HFF-Myc (cell line): ENCODE measurements at places on chromosomes 5 and 9.
A peak's percentile ranks its signal among the peaks of the same experiment; 100 is the strongest.

GRCh38 chr9:89803403-89803802, 198.6 kb downstream of the GADD45G start:
- no peak for DNase-seq

- no peak for DNase-seq
These were observed 8.3 kb upstream of the MED7 start for GRCh38 chr5:157150995-157151394.

- no peak for DNase-seq
These were observed 140.9 kb downstream of the NR3C1 start for GRCh38 chr5:143262393-143263174.

- no peak for DNase-seq
These were observed 23.1 kb upstream of the TDRD7 start for GRCh38 chr9:97388721-97389238.

DNA sequence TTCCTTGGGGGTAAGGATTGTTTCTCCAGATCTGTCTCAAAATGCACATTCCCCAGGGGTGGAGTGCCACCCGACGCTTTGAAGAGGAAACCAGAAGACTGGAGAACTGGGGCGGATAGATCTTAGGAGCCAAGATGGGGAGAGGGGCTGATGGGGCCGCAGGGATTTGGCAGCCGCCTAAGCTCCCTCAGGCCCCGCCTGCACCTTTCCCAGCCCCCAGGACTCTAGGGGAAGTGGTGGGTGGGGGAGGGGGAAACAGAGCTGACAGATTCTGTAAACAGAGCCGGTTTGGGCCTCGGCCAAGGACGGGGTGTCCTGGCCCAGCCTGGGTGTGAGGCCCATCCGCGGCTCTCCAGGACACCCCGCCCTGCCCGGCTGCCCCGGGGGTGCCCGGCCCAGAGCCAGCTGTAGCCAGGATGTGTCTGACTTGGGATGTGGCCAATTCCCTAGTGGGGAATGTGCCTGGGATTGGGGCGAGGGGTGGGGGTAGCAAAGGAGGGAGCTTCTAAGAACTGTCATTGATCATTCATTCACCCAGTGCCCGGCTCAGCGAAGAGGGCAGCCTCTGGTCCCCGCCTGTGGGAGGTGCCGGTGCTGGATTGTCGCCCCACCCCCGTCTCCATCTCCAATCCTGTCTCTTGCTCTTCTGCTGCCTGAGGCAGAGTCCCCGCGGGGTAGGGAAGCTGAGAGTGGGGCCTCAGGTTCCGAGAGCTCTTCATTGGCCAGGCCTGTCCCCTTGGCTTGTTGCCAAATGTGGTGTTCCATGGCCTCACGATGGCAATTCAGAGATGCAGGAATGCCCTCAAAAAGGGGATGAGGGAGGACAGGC, 54.8 kb upstream of the CDKN2AIPNL start:
- DNase-seq: peak; percentile 38

- DNase-seq: no peak
These were observed 695 bp upstream of the TMOD1 start for GRCh38 chr9:97500765-97501176.

DNA sequence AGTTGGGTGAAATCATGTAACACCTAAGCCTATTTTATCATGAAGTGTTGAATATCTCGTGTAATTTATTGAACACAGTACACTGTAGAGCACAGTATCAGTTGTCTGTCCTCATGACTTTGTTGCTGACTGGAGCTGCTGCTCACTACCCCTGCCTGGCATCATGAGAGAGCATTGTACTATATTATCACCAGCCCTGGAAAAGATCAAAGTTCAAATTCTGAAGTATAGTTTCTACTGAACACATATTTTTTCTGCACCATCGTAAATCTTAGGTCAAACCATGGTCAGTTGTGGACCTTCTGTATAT, 169.3 kb upstream of the RAI14 start:
- no peak for DNase-seq

GRCh38 chr5:55438998-55439397, 95.8 kb downstream of the PLPP1 start:
- DNase-seq: no peak

- DNase-seq: no peak
These were observed 280.4 kb downstream of the MEF2C start for GRCh38 chr5:88602584-88602983.

DNA sequence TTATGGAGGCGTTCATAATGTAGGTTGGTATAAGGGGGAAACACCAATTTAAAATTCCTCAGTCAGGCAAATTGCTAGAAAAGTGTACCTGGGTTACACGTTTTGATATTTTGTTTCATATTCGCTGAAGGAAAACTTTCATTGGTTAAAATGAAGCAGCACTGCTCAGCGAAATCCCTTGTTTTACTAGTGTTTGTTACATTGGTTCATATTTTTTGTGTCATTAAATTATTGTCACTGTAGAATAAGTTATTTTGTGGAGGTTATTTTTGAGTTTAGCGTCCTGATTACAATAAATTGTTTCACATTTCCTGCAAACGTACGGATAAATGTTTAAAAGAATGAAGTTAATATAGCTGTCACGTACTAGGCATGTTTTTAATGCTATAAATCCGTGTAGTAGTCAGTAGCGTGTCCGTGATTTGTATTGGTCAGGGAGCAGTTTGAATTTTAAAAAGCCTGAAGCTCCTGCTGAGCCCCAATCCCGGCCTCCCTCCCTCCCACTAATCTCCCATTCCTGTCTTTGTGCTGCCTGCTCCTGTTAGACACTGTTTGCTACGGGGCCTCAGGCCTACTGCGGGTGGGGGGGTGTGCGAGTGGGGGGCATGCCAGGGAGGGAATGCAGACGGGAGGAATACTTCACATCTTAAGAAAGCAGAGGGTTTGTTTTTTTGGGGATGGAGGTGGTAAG, 2.0 kb downstream of the NIPBL start:
- DNase-seq: no peak

DNA sequence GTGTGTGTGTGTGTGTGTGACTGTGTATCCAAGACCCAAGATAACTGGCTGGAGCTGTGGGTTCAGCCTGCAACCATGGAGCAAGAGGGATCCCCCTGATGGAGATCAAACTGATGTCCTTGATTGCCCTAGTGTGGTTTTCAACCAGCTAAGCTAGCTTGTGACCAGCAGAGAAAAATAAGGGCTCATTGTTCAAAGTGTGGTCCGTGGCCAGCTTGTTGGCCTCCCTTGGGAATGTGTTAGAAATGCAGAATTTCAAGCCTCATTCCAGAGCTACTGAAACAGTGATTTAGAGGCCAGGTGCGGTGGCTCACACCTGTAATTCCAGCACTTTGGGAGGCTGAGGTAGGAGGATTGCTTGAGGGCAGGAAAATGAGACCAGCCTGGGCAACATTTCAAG, 79.9 kb downstream of the ACER2 start:
- no peak for DNase-seq

- DNase-seq: no peak
These were observed 97.7 kb upstream of the MEGF10 start for GRCh38 chr5:127192836-127193338.

DNA sequence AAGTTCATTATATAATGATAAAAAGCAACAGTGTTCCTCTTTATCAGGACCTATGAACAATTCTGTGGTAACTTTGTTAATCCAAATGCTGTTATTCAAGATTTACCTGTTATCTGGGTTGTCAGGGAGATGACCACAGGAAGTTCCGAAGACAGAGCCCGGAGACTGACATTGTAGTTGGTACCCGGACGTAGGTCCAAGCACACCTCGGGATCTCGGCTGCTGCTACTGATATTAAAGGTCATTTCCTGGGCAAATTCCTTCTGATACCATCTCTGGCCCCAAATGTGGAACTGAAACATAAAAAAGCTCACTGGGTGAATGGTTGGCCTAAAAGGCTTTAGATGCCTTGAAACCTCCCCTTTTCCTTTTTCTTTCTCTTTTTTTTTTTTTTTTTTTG, 96.7 kb downstream of the SUSD1 start:
- DNase-seq: no peak

DNA sequence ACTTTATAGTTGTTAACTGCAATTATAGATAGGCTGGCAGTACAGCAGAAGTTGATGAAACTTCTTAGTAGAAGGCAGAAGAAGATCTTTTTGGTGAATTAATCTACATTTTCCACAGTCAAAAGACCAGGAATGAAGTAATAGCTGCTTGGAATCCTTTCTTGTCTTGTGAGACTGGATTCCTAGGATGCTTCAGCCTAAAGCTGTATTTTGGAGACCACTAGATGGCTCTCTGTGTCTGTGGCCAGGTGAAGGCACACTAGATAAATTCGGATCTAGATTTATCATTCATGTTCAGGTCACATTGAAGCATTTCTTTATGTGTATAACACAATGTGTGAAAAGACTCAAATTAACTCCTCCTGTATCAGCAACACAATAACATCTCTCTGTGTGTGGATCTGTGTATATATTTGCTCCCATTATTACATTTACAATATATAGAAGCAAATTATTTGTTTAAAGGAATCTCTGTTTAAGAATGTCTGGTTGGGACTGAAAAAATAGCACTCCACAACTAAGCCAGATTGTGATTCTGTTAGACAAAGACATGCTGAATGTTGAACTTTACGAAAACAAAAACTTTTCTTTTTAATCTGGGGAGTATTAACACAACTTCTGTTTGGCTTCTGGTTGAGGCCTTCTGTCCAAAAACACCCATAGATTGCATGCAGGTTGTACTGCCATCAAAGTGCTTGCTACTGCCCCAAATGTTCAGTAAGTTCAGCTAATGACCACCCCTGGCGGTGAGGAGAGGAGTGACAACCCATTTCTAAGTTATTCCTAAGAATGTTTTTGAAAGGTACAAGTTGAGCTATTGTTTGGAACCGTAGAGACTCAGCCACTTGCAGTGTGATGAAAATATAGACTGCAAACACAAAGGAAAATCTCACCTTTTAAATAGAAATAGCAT, 10.6 kb downstream of the GRIN3A start:
- DNase-seq: no peak

DNA sequence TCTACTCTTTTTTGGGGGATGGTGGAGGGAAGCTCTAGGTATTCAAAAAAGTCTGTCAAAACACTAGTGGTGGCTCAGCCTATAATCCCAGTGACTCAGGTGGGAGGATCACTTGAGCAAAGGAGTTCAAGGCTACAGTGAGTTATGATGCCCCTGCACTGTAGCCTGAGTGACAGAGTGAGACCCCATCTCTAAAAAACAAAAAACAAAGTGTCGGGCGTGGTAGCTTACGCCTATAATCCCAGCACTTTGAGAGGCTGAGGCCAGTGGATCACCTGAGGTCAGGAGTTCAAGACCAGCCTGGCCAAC, 15.8 kb upstream of the SLC35D2 start:
- DNase-seq: no peak

GRCh38 chr5:107361945-107362344, 308.8 kb downstream of the EFNA5 start:
- DNase-seq: no peak

GRCh38 chr5:18305288-18305924, 671.1 kb downstream of the TAF11L14 start:
- no peak for DNase-seq

GRCh38 chr9:16352791-16353401, 517.6 kb downstream of the BNC2 start:
- DNase-seq: no peak

- DNase-seq: peak; percentile 56
These were observed 133.4 kb upstream of the OTULINL start for GRCh38 chr5:14447958-14448911.

DNA sequence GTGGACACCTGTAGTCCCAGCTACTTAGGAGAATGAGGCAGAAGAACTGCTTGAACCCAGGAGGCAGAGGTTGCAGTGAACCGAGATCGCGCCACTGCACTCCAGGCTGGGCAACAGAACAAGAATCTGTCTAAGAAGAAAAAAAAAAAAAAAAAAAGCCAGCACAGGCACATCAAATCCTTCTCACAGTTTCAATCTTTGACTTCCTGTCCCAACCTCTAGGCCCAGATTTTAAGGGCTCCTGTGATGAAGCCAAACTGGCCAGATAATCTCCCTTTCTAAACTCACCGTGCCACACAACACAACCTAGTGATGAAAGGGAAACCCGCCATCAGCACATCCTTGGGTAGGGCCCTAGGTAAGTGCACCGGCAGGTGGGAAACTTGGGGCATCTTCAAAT, 58.1 kb downstream of the ROR2 start:
- no peak for DNase-seq

GRCh38 chr9:136861874-136862457, 4.1 kb downstream of the EDF1 start:
- no peak for DNase-seq

DNA sequence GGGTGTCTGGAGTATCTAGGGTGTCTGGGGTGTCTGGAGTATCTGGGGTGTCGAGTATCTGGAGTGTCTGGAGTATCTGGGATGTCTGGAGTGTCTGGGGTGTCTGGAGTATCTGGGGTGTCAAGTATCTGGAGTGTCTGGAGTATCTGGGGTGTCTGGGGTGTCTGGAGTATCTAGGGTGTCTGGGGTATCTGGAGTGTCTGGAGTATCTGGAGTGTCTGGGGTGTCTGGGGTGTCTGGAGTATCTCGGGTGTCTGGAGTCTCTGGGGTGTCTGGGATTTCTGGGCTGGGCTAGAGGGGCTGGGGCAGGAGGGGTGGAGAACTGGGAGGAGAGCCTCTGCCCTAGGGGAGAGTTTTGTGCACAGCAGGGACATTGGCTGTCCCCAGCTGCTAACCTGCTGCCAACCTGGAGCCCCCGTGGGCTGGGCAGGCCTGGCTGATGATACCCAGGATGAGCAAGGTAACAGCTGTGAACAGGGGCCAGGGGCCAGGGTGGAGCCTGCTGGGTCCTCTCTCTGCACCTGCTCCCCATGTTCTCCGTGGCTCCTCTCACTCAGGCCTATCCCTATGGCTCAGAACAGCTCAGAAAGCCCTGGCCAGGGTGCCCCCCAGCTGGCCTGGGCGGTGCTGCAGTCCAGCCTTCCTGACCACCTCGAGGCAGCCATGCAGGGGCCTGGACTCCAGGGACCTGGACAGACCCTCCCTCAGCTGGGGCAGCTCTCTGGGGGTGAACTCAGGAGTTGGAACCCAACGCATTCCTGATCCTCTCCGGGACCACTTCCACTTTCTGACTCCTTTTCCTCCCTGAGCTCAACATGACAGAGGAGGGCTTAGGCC, 29.9 kb downstream of the LHX3 start:
- DNase-seq: no peak
